Upper lobe of left lung (tissue), 6 donors: ENCODE measurements at places on chromosomes 5 and 9.

DNA sequence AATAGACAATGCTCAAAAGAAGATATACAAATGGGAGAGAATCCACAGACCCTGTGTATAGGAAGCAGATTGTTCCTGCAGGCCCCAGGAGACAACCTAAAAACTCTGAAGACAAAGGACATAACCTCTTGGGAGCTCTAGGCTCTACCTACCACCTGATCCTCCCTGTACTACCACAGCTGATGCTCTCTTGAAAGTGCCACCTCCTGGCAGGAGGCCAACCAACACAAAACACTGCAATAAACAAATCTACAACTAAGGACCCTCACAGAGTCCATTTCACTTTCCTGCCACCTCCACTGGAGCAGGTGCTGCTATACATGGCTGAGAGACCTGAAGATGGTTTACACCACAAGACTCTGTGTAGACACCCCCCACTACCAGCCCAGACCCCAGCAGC, 49.0 kb downstream of the STARD4 start:
- DNase-seq, result no peak

GRCh38 chr5:34699155-34700077, 43.3 kb downstream of the RAI14 start:
- no peak for DNase-seq

- DNase-seq, result no peak
Measured at GRCh38 chr5:64874753-64875152, 106.0 kb downstream of the CWC27 start.

GRCh38 chr9:70257502-70257901, 1.3 kb upstream of the SMC5 start:
- DNase-seq, result no peak

DNA sequence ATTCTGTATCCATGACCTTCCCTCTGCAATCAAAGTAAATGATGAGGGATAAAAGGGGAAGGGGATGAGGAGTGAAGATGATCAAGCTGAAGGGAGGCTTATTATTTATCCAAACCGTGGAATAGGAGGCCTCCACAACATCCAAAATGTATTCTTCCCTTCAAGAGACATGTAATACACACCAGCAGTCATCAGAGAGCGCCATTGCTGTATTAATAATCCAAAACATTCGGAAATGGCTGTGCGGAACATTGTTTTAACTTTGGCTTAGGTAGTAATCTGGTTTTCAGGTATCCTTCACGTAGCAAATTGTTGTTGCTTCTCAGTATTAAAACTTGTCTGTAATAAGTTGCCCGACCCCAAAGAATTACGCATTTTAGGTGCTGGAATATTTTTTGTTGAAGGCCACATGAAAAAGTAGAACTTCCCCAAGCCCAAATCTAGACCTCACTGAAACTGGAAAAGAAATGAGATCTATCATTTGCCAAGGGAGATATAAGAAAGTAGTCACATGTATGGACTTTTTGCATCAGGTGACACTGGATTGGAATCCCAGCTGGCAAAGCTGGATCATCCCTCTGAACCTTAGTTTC, 2.6 kb upstream of the BOD1 start:
- peak; percentile 35 for DNase-seq

DNA sequence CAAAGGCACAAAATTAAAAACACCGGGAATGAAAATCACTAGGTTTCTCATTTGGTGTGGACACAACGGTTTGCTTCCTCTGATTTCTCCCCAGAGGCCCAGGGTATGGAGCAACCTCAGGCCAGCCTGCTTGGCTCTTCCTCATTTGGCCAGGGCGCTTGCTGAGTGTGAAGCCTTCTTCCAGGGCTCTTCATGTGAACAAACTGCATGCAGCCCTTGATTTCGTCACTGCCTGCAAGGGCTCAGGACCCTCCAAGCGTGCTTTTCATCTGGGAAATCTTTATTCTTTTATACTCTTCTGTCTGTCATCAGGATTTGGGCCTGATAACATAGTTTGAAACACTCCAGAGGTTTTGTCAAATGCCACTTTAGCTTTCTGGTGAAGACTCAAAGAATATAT, 122.6 kb upstream of the KLF4 start:
- DNase-seq, result no peak

GRCh38 chr9:110183208-110184145, 24.5 kb downstream of the C9orf152 start:
- peak; percentile 76 for DNase-seq

DNA sequence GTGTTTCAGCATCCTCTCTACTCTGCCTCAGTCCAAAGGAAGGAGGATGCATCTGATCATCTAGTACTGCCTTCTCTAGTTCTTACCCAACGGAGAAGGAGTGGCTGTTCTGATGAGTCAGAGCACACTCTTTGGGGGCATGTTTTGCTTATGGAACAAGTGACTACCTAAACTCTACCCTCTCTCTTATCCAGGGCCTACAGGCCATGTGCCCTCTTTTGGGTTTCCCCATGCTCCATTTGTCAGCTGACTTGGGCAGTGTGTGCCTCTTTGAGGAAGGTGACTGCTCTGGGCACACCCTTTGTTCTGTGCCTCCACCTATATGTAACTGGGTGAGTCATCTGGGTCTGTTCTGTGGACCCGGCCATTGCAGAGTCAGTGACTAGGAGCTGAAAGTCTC, 89.6 kb upstream of the BNC2 start:
- no peak for DNase-seq

GRCh38 chr9:16309469-16310271, 560.8 kb downstream of the BNC2 start:
- peak; percentile 58 for DNase-seq

DNA sequence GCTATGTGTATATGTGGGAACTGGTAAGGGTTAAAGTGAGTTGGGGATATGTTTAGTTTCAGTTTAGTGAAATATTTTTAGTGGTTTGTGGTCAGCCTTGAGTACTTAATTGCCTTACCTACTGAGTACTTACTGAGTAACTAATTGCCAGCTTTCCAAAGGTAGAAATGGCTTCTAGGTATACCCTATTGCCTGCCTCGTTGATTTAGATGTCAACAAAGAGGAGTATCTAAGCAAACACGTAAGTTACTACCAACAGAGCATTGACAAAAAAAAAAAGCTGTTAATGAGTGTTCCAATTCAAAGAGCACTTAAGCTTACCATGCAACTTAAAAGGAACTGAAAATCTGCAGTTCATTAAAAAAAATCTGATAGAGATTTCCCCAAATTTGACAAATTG, 8.8 kb downstream of the ATP10B start:
- DNase-seq, result no peak

DNA sequence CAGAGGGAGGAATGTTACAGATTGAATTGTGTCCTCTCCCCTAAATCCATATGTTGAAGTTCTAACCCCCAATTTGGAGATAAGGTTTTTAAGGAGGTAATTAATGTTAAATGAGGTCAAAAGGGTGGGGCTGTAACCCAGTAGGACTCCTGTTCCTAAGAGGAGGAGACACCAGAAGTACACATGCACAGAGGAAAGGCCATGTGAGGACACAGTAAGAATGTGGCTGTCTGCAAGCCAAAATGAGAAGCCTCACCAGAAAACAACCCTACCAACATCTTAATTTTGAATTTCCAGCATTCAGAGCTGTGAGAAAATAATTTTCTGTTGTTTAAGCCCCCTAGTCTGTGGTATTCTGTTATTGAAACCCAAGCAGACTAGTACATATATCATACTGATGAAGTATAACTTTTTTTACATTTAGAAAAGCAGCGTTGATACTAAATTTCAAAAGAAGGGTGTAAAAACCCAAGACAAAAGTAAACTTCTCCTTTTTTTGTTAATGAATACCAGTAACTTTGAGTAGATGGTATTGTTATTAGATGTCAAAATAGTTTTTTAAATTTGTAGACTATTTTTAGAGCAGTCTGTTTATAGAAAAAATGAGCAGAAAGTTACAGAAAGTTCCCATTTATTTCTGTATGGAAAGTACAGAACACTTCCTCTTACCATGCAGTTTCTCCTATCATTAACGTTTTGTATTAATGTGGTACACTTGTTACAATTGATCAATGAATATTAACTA, 25.1 kb downstream of the RNF180 start:
- DNase-seq, result no peak

DNA sequence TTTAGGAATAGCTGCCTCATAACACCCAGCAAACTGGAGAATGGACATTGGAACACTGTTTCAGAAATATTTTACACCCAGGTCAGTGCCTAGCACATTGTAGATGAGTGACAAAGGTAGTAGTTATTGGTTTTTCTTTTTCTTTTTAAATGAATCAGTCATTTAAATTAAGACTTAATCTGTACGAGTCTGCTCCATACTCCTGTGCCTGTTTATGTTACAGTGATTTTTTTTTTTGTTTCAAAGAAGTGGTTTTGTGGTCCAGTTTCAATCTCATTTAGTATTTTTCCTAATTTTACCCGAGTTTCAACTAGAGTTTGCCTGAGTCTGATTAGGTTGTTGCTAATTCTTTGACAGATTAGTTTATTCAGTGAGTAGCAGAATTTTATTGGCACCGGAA, 16.2 kb downstream of the LMNB1 start:
- DNase-seq, result no peak

DNA sequence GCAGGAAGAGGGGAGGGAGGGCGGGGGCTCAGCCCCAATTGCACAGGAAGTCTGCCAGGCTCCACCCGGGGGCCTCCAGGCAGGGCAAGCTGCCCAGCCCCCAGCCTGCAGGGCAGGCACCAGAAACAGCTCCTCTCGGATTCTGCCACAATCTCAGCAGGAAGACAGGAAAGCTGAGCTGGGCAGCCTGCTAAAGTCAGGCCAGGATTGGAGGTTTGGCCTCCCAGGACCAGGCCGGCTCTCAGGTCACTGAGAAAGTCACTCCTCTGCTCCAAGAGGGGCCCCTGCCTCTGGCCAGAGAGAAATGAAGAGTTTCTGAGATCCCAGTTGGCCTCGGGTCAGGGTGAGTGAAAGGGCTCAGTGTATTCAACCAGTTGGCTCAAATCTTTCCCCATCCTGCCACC, 54.6 kb upstream of the STXBP1 start:
- DNase-seq, result no peak

DNA sequence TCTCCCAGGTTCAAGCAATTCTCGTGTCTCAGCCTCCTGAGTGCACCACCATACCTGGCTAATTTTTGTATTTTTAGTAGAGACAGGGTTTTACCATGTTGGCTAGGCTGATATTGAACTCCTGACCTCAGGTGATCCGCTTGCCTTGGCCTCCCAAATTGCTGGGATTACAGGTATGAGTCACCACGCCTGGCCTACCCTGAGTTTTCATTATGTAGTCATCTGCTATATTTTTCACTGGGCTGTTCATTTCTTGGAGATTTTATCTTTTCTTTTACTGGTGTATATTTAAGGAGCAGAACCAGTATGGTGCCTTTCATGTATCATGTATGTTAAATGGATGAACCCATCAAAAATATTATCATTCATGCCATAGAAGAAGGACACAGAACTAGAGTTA, 377.0 kb upstream of the ACTBL2 start:
- DNase-seq, result no peak

- no peak for DNase-seq
Measured at GRCh38 chr9:16333691-16334090, 536.8 kb downstream of the BNC2 start.

GRCh38 chr5:67405755-67406154, 209.2 kb upstream of the CD180 start:
- DNase-seq, result no peak

GRCh38 chr5:32563614-32564013, 21.7 kb upstream of the SUB1 start:
- no peak for DNase-seq

GRCh38 chr9:119802133-119802532, 432.9 kb upstream of the BRINP1 start:
- DNase-seq, result no peak

- no peak for DNase-seq
Measured at GRCh38 chr5:77428526-77428925, 63.6 kb downstream of the WDR41 start.

DNA sequence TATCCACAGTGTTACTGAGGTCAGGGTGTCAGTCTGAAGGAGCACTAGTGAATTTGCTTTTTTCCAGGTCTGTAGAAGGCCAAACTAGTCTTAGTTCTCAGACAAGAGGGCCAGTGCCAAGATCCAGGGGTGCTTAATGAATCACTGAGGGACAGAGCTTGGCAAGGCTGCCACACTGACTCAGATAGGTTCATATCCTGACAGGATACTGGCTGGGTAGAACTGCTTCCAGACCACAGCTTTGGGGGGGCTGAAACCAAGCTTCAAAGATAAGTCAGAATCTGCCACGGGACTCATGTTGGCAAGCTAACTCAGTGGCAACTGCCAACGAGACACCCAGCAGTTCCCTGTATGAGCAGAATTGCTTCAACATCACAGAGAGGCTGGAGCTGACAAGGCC, 1125.4 kb downstream of the EFNA5 start:
- no peak for DNase-seq

DNA sequence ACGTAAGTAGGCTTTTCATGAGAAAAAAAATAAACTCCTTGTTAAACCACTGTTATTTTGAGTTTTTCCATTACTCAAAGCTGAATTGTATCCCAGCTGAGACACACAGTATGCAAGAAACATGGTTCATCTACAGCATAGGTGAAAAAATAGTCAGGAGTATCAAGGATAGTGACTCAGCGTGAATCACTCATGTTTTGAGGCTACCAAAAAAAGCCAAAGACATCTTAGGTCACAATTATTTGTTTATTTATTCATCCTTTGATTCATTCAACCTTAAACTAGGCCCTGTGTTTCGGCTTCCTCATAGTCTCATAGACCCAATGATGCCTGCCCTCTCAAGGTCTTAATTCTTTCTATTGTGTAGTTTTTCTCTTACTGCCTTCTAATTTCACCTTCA, 32.9 kb upstream of the STX17 start:
- DNase-seq, result no peak

DNA sequence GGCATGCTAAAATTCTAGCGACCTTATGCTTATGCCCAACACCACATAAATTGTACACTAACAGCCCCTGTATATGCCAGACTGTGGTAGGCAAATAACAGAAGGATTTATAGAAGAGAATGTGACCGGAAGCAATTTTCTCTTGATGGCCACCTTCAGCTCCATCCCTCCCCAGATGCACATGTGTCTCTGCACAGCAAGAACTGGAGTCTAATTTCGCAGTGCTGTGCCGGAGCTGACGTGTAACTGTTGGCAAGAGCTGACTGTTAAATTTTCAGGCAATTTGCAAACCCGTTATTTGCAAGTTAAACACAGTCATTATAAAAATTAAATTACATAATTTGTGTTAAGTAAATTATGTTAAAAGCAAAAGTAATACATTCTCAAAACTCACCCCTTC, 48.4 kb downstream of the PCA3 start:
- no peak for DNase-seq

- no peak for DNase-seq
Measured at GRCh38 chr5:929596-929995, 36.9 kb downstream of the TRIP13 start.

GRCh38 chr9:81656004-81656403, 33.3 kb downstream of the TLE1 start:
- peak; percentile 25 for DNase-seq

DNA sequence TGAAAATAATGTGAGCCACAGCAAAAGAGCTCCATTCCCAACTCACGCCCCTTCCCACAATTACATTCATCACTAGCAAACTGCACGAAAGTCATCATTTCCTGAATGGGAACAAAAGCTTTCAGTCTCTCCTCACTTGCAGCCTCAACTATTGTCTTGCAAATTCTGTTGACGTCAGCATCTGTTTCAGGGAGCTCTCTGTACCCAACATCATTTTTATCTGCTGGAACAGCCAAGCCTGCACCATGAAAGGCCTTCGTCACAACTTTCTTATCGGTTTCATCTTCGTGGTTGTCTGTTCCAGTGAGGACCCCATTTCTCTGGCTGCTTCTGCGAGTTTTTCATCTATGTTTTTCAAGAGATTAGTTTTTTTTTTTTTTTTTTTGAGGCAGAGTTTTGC, 14.3 kb upstream of the RNF130 start:
- no peak for DNase-seq

GRCh38 chr5:113217619-113218184, 217.1 kb downstream of the TSSK1B start:
- no peak for DNase-seq

GRCh38 chr5:63794979-63795378, 167.3 kb downstream of the HTR1A start:
- DNase-seq, result no peak
